Omental fat pad (tissue), 4 donors: ENCODE measurements at places on chromosomes 2 and 18. TPM values are rescaled to one million over a fixed set of nuclear protein-coding genes. Genes with fewer than 3 reads are reported as not detected.

The MC5R gene
- 0.36 TPM for total RNA-seq

The CERKL gene
- not detected for total RNA-seq

The PLGLB2 gene
- total RNA-seq, result 1.7 TPM

The ACADL gene
- 17.3 TPM for total RNA-seq

The CAVIN2 gene
- 69.5 TPM for total RNA-seq

The TMEM37 gene
- 26.6 TPM for total RNA-seq

The PDE11A gene
- 0.65 TPM for total RNA-seq

The CYTIP gene
- 26.1 TPM for total RNA-seq

The IHH gene
- not detected for total RNA-seq

The PPP1R1C gene
- 1.3 TPM for total RNA-seq

The OST4 gene
- total RNA-seq, result 221 TPM

The TPRKB gene
- 37.4 TPM for total RNA-seq

The KIAA2012 gene
- 0.09 TPM for total RNA-seq

The AQP12B gene
- total RNA-seq, result not detected

The MERTK gene
- total RNA-seq, result 56.1 TPM

The G6PC2 gene
- not detected for total RNA-seq

The CYP27A1 gene
- total RNA-seq, result 22.6 TPM

The RAB27B gene
- 1.8 TPM for total RNA-seq

The C2orf81 gene
- total RNA-seq, result 1.2 TPM

The SERPINB10 gene
- total RNA-seq, result not detected

The HOXD8 gene
- total RNA-seq, result 3.7 TPM

The SLC9A4 gene
- not detected for total RNA-seq

The DOK6 gene
- 0.19 TPM for total RNA-seq

The NRP2 gene
- total RNA-seq, result 41.1 TPM

The NT5C1B gene
- not detected for total RNA-seq

The ANTXR1 gene
- 27.7 TPM for total RNA-seq

The MYO1B gene
- total RNA-seq, result 41.8 TPM

The VIT gene
- 10.2 TPM for total RNA-seq

The CHRNG gene
- total RNA-seq, result not detected

The SNORC gene
- 0.79 TPM for total RNA-seq

The PDCD1 gene
- 0.88 TPM for total RNA-seq

The RFTN2 gene
- 27.3 TPM for total RNA-seq

The ODC1 gene
- 73.3 TPM for total RNA-seq
